ENCODE measurements at places on chromosomes 5 and 9.
A peak's percentile ranks its signal among the peaks of the same experiment; 100 is the strongest.

DNA sequence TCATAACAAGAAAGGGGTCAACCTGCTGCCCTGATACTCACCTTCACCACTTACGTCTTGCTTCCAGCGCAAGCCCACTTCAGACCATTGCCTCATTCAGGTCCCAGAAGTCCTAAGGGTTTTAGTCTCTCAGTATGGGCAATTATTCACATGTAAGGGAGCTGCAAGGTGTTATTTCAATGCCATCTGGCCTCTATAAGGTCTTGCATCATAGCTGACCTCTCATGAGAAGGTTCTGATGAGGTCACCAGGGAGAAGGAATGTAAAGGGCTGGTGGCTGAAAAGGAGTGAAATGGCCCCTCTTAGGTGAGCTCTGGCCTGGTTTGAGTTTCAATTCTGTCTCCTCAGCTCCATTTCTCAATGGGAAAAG is 1.5 kb upstream of the MARCHF3 start:
- DNase-seq, result no peak

DNA sequence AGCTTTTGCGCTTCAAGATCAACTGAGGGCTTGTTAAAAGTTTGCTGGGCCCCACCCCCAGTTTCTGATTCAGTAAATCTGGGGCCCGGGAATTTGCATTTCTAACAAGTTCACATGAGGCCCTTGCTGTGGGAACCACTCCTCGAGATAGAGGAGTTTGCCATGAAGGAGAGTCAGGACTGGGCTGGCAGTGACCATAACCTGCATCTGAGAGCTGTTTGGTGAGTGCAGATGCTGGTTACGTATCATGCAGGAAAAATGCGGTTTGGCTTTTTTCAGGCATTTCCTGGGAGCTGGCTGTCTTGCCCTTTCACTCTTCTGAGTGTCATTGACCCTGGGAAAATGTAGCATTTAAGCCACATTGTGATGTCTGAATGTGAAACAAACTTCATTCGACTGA is 9.4 kb upstream of the ANGPTL2 start:
- DNase-seq, result no peak

DNA sequence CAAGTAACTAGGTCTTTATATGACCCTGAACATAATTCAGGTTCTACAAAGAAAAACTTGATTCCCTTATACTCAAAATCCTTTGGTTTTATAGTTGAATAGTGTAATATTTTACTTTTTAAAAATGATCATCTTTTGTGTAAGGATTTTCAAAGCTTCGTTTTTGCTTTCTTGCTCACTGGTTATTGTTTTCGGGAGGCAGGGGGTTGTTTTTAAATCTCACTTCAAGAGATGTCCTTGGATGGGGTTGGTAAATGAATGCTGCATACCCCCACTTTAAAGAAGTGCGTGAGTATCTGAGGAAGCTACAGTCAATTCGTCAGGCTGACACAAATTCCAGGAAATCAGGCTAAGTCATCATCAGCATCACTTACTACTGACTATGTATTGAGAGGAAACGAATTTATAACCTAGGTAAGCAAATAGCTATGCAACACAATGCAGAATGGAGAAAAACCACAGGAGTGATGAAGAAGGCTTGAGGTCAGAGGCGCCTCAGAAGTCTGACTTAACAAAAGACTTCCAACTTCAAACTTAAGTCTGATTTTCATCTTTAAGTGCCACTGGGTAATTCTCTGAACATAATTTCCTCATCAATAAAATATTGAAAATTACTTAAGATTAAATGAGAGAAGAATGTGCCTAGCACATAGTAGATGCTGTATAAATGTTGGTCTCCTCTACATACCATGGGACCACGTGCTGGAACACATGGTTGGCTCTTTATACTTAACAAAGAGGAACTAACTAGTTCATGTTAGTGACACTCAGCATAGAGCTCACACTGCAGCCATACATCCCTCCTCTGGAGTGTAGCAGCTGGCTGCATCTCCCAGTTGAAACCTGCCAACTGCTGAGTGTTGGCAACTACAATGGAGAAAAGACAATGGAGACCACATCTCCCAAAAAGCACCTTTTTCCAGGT is 106.0 kb upstream of the KIF2A start:
- DNase-seq, result no peak

DNA sequence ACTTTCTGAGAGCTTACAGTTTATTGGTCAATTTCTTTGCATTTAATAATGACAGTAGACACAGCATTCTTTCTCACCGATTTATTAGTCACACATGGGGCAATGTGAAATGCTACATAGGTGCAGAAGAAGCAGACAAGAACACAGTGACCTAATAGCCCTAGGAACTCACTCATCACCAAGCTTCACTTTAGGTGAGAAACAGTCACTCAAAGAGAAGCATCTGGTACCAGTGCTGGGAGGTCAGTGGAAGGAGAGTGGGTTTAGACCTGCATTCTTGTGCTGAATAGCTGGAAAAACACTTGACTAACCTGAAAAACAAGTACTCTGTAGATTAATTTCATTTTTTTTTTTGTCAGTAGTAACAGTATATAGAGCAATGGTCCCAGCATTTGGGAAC is 179.6 kb downstream of the GRIA1 start:
- DNase-seq, result no peak

DNA sequence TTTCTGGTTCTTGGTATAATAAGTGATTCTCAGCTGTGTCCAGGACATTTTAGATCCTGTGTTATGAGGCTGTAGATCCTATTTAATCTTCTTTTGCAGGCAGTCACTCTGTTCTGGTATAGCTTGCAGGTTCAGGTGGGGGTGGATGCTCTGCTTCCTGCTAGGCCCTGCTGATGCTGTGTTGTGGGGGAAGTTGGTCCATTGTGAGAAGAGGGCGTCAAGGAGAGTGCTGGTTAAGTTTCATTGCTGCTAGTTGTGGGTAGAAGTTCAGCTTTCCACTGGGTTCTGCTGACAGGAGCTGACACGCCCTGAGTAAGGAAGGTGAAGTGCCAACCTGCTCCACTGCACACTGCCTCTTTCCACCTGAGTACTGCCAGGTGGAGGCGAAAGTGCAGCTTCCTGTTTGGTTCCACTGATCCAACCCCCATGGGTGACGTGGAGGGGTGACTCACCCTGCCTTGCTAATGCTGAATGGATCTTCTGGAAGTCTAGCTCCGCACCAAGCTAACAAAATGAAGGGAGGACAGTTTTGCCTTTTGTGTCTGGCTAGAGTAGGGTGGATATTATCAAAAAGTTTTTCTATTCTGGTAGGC is 16.3 kb downstream of the NMRK1 start:
- peak; percentile 63 for DNase-seq

GRCh38 chr5:115583474-115583873 is 18.8 kb downstream of the TICAM2 start:
- DNase-seq, result no peak

GRCh38 chr5:65812648-65813047 is 90.6 kb downstream of the NLN start:
- DNase-seq, result no peak

DNA sequence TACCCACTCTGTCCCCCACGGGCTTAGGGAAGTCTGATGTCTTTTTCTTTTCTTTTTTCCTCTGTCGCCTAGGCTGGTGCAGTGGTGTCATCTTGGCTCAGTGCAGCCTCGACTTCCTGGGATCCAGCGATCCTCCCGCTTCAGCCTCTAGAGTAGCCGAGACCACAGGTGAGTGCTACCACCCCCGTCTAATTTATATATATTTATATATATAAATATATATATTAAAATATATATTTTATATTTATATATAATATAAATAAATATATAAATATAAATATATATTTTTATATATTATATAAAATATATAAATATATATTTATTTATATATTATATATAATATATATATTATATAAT is 3.3 kb upstream of the ANXA2R start:
- no peak for DNase-seq
